Neuronal stem cell (in vitro differentiated cells): ENCODE measurements at places on chromosomes 5 and 9.
A peak's percentile ranks its signal among the peaks of the same experiment; 100 is the strongest.

DNA sequence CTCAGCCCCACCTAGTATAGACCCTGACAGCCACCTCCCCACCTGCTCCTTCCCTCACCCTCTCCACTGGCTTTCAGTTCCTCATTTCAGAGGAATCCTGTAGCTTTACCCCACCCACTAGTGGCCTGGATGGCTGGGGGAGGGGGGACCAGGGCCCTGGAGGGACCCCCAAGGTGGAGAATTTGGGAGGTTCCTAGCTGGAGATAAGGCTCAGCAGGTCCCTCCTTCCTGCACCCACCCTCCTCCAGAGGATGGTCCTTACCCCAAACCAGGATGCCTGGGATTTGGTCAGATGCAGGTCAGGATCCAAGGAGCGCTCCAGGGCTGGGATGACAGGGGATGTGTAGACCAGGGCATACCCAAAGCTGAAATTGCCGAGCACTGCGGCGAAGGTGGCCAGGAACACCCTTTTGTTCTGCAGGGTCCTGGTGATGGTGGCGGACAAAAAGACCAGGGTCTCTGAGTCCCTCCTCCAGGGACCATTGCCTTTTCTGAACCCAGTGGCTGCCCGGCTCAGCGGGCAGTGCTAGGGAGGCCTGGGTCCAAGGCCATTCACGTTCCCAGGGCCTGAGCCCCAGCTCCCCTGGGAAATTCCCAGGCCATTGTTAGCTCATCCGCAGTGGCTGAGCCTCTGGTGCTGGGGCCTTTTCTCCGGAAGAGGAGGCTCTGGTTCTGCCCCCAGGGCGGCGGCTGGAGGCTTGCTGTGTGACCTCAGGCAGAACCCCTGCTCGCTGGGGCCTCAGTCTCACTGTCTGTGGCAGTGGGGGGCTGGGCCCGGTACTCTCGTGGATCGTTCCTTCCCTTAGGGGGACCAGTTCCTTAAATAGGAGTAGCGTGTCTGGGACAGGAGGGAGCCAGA, 678 bp downstream of the SLC2A6 start:
- peak; percentile 39 for DNase-seq

DNA sequence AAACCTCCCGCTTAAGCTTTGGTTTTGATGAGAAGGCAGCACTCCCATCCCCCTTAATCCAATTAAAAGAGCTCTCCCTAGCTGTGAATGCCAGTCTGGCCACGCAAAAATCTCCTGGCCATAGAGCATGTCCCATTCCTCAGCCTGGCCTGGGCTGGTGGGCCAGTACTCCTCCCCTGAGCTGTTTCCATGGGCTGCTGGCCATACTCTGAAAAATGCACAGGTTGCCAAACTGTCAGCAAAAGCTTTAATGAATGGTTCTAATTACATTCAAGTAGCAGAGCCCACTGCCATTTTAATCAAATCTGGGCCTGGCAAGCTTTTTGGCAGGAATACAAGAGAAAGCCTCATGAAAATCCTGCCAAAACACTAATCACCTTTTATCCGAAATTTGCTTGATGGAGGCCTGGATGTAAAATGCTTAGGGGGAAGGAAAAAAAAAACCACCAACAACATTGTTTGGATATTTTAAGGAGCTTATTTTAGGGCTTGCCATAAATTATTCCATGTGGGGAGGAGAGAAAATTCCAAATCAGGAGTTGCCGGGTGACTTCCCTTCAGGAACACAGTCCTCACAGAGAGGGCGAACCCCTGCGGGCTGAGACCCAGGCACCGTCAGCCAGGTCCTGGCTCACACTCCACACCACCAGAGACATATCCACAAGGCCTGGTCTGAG, 243.3 kb downstream of the SEC61B start:
- DNase-seq, result no peak

DNA sequence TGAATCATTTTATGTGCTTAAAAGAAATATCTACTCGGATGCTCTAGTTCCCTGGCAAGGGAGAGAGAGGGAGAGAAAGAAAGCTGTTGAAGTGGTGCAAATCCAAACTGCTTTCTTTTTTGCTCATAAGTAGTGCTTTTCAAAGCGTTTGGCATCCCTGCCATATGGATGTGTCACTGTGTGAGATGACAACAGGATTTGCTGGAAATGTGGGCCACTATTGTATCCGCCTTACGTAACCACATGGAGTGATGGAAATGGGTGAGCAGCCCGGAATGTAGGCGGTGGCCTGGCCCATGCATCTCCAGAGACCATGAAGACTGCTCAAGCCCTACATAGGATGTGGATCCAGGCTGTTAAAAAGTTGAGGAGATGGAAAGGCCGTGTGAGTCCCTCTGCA, 30.8 kb downstream of the TJP2 start:
- DNase-seq, result no peak

GRCh38 chr9:86406366-86406765, 52.2 kb upstream of the TUT7 start:
- DNase-seq, result no peak

- DNase-seq, result no peak
These were observed 97.4 kb downstream of the ANGPTL2 start for GRCh38 chr9:127025042-127025441.
